ENCODE measurements at places on chromosomes 12 and 14.

DNA sequence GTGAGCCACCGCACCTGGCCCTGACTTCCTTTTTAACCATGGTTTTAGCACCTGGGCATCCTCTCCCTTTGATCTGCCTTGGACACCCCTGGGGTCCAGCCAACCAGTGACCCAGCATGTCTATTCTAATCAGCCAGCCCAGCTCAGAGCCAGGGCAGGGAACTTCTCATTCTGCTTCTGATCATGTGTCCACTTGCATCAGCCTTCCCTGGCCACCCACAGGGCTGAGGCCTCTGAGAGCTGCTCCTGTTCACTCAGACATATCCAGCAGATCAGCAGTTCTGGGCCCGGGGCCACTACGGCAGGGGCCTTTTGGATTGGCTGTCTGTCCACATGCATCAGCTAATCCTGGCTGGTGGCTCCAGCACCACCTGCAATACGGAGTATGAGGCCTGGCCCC is 117.9 kb upstream of the MAP1LC3B2 start:
- no peak for DNase-seq

- DNase-seq = no peak
These were observed 40.3 kb downstream of the TRAFD1 start for GRCh38 chr12:112165624-112166023.

DNA sequence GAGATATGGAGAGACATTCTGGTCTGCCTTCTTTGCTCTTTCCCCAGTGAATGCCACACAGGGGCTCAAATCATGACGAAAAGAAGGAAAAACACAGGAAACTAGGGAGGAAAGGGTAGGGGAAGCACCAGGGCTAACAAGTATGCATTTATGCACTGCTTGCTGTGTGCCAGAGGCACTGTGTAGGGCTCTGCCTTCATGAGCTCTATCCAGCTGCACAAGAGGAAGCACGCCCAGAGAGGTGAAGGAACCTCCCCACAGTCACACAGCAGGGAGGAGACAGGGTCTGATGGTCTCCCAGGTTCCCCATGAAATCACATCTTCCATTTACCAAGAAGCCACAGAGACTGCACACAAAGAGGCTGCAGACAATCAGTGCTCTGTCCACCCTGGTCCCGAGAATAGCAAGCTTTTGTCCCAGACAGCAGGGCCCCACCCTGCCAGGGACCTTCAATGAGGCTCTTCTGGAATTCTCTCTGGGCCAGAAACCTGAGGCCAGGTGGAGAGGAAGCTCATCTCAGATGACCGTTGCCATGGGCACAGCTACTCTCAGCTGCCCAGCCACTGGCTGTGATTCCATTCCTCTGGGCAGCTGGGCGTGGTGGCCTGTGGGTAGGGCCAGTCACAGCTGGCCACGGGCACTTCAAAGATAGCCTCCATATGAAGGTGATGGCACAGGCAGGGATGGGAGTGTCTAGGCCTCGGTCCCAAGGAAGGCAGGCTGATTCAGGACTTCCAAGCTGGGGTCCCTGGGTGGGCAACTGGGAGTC is 7.3 kb upstream of the TRPV4 start:
- DNase-seq = no peak

- no peak for DNase-seq
These were observed 4.2 kb downstream of the AQP5 start for GRCh38 chr12:49965836-49966235.

DNA sequence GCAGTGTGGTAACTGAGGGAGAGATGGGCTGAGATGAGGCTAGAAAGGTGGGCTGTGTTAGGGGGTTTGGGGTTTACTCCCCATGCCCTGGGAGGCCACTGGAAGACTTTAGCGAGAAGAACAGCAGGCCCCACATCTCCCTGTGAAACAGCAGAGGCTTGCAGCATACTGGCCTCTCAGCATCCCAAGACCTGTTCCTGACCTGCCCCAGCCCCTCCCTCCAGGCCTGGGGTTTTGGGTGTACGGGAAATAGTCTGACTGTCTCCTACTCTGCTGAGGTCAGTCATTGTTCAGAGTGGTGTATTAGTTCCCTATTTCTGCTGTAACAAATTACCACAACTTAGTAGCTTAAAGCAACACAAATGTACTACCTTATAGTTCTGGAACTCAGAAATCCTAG is 103.5 kb upstream of the HIF1A start:
- DNase-seq = no peak

GRCh38 chr14:44798386-44799242 is 163.1 kb downstream of the KLHL28 start:
- DNase-seq = no peak

- DNase-seq = no peak
These were observed 68.4 kb downstream of the ST8SIA1 start for GRCh38 chr12:22266101-22266500.

GRCh38 chr14:91889477-91890211 is 22.3 kb upstream of the TC2N start:
- DNase-seq = no peak

- DNase-seq = no peak
These were observed 84.7 kb downstream of the GALNT4 start for GRCh38 chr12:89439941-89440340.

DNA sequence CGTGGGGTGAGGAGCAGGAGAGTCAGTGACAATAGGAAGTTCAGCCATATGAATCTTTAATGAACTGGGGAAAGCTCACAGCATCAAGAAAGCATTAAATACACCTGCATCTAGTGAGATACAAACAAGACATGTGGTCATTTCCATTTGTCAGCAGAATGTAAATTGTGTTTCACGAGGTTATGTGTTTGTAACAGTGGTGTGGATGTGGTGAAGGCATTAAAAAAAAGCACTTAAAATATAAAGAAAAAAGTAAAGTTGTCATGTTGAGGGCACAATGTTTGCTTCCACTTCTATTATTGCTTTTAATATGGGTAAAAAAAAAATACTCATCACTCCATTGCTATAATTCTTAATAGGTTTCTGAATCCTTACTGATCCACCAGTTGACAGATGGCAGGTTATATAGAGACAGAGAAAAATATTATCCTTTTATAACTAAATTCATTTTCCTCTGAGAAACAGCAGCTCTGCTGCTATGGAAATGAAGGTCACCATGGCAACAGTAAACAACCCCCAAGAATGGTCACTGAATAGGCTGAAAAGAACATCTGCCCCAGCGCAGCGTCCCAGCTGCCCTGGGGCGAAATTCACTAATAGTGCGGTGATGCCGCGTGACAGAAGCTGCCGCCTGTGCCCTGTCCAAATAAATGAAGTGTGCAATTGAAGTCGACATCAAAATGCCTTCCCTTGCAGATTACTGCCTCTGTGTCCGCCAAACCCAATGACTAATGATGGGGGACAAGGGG is 226.1 kb downstream of the FOXN3 start:
- no peak for DNase-seq

GRCh38 chr12:29149691-29150281 is 708 bp downstream of the FAR2 start:
- DNase-seq = no peak

DNA sequence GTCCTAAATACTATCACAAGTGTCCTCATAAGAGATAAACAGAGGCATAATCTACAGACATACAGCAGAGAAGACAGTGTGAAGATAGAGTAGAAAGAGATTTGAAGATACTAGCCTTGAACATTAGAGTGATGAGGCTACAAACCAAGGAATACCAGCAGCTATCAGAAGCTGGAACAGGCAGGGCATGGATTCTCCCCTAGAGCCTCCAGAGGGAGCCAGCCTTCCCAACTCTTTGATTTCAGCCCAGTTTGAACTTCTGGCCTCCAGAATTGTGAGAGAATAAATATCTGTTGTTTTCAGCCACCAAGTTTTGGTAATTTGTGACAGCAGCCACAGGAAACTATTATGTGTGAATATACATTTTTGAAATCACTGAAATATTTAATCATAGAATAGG is 47.2 kb downstream of the CCDC91 start:
- no peak for DNase-seq

- no peak for DNase-seq
These were observed 85.1 kb downstream of the PITPNM2 start for GRCh38 chr12:123065676-123066383.

DNA sequence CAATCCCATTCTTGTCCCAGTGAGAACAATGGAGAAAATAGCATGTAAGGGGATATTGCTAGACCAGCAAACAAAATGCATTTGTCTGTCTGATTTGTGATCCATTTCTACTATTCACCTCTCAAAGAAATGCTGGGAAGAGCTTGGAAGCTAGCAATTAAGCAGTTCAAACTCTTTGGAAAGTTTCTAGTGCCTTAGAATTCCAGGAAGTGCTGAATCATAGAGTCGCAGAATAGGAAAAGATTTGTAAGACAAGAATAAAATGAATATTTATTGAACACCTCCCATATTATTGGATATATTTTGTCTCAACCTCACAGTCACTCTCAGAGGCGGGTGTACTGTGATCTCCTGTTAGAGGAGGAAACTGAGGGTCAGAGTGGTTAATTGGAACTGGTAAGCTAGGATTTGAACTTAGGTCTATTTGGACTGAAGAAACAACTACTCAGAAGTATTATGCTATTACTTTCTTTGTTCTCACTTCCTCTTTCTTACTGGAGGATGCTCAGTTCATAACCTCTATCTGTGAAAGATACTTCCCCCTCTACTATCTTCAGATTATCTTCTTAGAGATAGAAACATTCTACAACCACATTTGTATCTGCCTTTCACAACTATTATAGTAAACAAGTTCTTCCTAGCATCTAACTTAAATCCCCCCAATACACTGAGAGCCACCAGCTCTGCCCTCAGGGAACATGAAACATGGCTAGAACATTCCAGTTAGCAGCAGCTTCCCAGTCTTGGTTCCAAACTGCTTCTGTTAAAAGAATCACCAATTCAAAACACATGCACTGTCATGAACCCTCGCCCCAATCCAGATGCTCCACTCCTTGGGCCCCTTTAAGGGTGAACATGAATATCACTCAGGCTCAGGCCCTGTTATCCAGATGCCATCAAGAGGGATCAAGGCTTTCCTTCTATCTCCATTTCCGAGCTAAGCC is 64.2 kb downstream of the DRAM1 start:
- no peak for DNase-seq

Measured in stimulated activated CD4-positive, alpha-beta T cell treated with anti-CD3 and anti-CD28 coated beads, TNF-alpha, amount 100 ng/mL, for 1 hour (primary cell).